ENCODE measurements at places on chromosomes 3 and 15. TPM values are rescaled to one million over a fixed set of nuclear protein-coding genes. Genes with fewer than 3 reads are reported as not detected.

The SYNM gene
- total RNA-seq: 6.0 TPM

The TMCO5A gene
- not detected for total RNA-seq

The ROPN1 gene
- total RNA-seq: not detected

The ITGA11 gene
- not detected for total RNA-seq

The GABRA5 gene
- not detected for total RNA-seq

The KLHL40 gene
- total RNA-seq: not detected

The GOLGA8J gene
- total RNA-seq: not detected

Measured in Caco-2 (cell line).